GM12864 (cell line): ENCODE measurements at places on chromosomes 3 and 15.
A peak's percentile ranks its signal among the peaks of the same experiment; 100 is the strongest.

DNA sequence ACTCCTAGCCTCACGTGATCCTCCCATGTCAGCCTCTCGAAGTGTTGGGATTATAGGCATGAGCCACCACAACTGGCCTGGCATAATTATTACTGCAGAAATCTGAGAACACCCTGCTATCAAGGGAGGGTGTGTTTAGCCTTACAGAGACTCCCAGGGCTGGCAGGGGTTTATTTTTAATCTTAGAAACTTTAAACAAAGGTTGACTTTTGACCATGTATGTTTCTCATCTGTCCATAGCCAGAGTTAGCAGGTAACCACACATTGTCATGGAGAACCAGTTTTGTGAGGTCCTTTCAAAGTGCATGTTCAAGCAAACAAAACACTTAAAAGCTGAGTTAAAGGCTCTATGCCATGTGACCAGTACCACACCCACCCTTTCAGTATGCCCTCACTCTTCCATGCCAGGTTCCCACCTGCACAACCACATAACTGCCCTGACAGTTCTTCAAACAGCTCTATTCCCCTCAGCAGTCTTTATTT is 11.1 kb downstream of the SIAH2 start:
- DNase-seq = no peak

- DNase-seq = no peak
Observed at GRCh38 chr3:50226888-50227389, 9.1 kb upstream of the GNAI2 start.

DNA sequence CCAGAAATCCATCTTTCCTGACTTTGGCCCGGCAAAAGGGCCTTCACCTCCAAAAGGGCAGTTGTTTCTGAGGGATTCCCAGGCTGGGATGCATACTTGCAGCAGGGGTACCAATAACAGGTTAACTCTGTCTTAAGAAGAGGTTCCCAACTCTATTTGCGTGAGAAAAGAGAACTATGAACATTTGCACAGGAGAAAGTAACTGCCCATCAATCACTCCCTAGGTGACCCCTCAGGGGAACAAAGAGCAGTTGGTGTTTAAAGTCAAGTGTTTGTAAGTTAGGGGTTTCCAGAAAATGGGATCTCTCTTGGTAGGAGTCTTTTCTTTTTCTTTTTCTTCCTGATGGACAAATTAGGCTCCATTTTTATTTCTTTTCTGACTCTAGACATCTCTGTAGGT is 97.3 kb downstream of the EPHB1 start:
- DNase-seq = no peak

DNA sequence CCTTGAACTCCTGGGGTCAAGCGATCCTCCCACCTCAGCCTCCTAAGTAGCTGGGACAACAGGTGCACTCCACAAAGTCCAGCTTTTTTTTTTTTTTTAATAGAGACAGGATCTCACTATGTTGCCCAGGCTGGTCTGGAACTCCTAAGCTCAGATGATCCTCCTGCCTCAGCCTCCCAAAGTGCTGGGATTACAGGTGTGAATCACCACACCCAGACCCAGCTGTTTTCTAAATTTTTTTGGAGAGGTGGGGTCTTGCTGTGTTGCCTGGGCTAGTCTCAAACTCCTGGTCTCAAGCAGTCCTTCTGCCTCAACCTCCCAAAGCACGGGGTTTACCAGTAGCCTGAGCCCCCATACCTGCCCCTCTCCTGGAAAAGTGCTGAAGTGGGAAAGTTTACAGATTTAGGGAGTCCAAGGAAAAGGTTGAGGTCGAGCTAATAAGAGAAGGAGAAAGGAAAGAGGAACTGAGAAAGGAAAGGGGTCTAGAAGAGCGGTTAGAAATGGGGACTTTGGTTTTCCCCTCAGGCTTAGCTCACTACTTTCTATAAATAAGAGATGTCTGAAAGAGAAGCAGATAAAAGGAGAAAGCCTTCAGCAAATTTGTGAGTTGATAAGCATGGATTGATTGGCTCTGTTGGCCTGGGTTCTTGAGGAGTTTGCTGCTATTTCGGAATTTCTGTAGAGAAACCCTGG is 23.6 kb downstream of the UBE2E1 start:
- no peak for DNase-seq

GRCh38 chr3:168476360-168476980 is 380.7 kb upstream of the GOLIM4 start:
- DNase-seq = no peak

DNA sequence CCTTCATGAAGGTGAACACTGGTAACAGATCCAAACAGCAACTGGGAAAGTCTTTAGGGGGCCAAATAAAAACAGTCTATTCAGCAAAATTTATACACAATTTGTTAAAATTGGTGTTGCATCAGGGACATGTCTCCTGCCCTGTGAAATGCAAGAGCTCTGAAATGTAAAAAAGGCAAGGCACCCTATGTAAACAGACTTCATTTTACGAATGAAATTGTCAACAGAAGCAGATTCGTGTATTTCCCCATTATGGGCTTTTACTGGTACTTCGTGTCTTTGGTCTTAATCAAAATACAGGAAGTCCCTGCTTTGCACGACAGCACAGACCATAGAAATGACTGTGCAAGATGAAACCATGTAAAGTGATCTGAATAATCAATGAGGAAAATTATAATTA is 127.3 kb upstream of the THBS1 start:
- peak; percentile 29 for DNase-seq

DNA sequence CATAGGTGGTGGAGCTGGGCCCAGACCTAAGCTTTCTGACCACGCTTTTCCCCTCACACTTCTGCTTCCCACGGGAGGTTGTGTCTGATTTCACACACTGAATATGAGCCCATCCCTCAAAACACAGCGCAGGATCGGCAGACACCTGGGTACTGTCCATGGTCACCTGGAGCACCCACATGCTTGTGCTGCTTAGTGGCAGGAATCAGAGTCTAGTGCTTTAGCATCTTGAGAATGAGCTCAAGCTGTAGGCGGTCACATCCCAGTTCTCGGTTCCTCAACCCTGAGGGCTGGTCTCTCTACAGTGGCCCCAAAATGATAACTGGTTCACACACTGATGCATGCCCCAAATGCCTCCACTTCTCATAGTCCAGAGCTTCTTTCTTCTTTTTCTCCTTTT is 111.0 kb downstream of the SEMA5B start:
- no peak for DNase-seq

GRCh38 chr15:65311760-65312159 is 7.3 kb downstream of the RNU5B-1 start:
- no peak for DNase-seq

DNA sequence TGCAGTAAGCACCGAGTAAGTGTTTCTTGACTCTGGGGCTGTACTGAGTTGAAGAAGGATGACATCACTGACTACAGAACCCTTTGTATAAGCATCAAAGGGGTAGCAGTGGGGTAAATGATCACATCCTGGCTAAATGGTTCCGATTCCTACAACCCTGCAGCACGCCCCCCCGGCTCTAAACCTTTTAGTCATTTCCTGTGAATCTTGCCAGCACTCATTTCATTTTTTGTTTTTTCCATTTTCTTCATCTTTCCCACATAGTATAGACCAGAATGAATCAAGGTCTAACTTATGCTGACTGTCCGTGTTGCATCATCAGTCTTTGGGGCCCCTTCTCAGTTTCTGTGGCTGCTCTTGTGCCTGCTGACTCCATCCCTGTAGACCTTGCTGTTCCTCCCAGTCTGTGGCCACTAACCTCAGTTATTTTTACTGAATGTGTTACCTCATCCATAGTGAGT is 383.1 kb upstream of the TPRG1 start:
- DNase-seq = no peak

DNA sequence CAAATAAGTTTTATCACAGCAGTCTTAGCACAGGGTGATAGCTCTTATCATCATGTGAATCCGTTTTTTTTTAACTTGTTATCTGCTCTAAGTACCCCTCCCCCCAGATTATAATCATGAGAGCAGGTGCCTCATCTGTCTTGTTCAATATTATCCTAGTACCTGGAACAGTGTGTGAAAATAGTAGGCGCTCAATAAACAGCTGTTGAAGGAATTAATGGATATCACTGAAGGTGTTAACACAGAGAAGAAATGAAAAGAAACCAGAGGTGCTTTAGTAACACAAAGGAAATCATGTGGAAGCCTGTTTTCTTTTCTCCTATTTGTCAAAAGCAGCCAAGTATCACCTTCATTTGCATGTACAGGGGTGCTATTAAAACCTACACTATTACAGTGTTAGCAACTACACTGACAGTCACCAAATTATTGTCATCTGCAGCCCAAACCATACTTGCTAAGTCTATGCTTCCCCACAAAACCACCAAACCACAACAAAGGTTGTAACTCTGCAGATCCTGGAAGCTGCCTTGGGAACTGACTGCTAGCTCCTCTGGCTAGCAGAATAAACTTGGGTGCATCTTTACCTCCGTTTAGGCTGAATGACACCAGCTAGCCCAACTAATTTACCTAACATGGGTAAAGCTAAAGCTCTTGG is 2.9 kb downstream of the XPC start:
- peak; percentile 16 for DNase-seq

GRCh38 chr3:105812194-105812586 is 56.6 kb downstream of the CBLB start:
- DNase-seq = no peak

- DNase-seq = no peak
Observed at GRCh38 chr3:108305484-108306172, 9.3 kb downstream of the HHLA2 start.

GRCh38 chr3:23590424-23591273 is 215.1 kb upstream of the UBE2E1 start:
- DNase-seq = peak; percentile 75

- DNase-seq = no peak
Observed at GRCh38 chr15:85785887-85786780, 8.6 kb downstream of the KLHL25 start.

DNA sequence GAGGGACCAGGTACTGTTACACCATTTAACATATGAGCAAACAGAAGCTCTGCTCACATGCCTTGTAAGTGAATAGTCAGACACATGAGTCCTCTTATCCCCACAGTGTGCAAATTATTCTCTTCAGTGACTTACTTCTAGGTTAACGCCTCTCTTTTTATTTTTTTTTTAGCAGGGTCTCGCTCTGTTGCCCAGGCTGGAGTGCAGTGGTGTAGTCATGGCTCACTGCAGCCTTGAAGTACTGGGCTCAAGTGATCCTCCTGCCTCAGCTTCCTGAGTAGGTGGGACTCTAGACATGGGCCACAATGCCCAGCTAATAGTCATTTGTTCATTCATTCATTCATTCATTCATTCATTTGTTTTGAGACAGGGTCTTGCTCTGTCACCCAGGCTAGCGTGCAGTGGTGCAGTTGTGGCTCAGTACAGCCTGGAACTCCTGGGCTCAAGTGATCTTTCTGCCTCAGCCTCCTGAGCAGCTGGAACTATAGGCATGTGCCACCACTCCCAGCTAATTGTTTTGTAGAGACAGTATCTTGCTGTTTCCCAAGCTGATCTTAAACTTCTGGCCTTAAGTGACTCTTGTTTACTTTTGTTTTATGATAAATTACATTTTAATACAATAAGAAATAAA is 94.7 kb downstream of the LRRC28 start:
- no peak for DNase-seq

- no peak for DNase-seq
Observed at GRCh38 chr3:41508063-41508696, 308.9 kb downstream of the CTNNB1 start.

DNA sequence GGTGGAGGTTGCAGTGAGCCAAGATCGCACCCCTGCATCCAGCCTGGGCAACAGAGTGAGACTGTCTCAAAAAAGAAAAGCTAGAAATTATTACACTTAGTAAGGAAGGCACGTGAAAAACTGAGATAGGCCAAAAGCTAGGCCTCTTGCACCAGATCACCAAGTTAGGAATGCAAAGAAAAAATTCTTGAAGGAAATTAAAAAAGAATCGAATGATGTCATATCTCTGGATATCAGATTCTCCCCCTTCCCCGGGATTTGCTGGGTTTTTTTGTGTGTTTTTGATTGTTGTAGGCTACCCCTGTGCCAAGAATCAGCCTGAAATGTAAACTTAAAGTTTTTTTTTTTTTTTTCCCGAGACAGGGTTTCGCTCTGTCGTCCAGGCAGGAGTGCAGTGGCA is 17.4 kb downstream of the PTPN23 start:
- no peak for DNase-seq

GRCh38 chr15:71761649-71762048 is 48.7 kb upstream of the NR2E3 start:
- DNase-seq = no peak

GRCh38 chr3:56826831-56827722 is 25.3 kb upstream of the ARHGEF3 start:
- DNase-seq = no peak

DNA sequence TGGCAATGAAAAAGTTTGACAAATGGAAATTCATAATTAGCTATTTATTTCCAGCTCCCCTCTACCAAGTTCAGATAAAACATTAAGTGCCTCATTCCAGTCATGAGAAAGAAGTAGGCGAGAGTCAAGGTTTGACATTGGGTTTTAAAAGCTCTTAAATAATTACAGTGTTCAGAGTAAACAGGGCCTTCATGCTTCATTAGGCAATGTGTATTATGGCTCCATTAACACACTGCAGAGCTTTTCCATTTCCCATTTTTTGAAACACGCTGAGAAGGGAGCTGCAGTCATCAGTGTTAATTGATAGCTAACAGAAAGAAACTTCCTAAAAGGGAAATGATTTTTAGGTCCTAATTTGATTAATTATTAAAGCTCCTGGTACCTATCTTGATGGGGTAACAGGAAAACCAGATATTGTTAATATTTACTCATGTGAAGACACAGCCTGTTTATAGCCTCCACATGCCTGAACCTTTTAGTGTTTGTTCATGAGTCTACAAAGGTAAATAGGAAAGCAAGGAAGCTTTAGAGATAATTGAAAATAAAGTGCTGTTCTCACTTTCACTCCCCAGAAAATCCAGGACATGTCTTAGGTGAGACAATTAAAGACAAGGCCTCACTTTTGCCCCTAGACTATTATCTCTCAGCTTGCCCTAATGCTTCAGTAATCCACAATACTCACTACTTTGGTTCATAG is 28.7 kb downstream of the SST start:
- DNase-seq = no peak

GRCh38 chr3:154971771-154972326 is 108.3 kb upstream of the MME start:
- DNase-seq = no peak

- DNase-seq = no peak
Observed at GRCh38 chr15:49288391-49288790, 118.3 kb downstream of the GALK2 start.

DNA sequence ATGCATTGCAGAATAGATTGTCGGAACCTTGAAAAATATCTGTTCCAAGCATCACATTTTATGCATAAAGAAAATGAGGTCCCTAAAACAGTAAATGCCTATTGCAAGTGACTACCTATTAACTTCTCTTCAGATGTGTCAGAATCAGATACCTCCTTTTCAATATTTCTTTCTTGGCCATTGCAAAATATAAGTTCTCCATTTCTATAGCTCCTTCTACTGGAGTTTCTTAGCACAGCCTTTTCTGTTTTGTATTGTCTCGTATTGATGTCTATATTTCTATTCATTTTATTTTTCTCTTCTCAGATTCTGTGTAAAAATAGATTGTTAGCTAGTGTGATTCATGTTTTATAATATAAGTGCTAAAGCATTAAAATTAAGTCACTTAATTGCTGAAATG is 63.4 kb downstream of the PPARG start:
- DNase-seq = no peak
